ENCODE measurements at places on chromosomes 5 and 9.

DNA sequence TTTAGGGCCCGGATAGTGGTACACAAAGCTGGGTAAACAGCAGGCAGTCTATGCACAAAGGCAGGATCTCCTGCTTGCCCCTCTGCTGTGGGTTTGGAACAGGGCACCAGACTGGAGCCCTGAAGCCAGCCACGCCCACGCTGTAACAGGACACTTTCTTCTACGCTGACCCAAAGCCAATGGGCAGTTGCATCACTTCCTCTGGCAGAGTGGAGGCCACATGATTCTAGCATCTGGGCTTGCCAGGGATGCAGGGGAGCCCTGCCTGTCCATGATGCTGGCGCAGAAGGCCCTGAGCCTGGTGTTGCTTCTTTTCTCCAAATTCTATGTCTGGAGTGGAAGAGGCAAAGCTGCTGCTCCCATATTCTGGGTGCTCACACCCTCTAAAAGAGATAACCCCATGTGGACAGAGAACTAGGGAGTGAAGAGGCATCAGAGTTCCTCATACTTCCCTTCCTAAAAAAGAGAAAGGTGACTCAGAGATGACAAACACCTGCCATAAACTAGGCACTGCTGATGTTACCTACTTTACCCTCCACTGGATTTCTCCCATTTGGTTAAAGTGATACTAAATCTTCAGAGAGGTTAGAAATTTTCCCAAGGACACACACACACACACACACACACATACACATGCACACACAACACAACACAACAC is 260.3 kb upstream of the KLF4 start:
- DNase-seq: peak; percentile 36

DNA sequence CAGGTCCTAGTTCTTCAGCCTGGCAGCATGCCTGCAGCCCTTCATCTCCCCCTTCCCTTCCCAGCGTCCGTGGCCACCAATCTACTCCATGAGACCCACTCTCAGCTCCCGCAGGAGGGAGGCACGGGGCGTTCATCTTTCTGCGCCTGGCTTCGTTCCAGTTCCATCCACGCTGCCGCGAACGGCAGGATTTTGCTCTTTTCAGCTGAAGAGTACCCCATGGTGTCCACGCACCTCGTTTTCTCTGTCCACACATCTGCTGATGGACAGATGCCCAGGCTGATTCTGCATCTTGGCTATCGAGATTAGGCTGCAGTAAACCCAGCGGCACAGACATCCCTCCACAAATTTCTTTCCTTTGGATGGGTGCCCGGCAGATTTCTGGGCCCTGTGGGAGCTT is 30.5 kb upstream of the NKD2 start:
- DNase-seq: no peak

DNA sequence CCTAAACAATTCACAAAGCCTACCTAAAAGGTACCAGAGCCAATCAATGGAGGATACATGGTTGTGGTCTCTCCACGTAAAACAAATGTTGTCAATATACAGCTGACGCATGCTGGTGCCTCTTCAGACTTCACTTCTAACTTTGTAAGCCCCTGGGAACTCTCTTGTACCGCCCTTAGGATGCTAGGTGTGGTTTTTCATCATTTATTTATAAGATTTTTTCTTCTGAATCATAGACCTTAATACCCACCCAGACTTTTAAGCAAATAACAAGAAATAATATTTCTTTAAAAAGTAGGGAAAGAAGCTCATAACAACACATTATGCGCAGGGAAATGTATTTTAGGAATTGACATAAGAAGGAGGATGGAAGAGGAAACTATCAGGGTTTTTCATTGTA is 33.0 kb downstream of the SSBP2 start:
- no peak for DNase-seq

DNA sequence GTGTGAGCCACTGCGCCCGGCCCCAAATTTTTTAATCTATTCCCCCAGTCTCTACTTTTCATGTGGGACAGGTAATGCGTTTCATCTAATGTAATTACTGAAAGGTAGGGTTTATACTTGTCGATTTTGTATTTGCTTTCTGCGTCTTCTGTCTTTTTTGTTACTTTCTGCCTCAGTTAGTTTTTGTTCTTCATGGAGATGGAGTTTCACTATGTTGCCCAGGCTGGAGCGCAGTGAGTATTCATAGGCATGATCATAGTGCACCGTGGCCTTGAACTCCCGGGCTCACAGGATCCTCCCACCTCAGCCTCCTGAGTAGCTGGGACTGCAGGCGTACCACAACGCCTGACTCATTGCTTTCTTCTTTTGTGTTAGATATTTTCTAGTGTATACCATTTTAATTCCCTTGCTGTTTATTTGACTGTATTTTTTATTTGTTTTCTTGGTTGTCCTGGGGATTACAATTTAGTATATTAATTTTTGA is 23.4 kb downstream of the EHMT1 start:
- DNase-seq: no peak

GRCh38 chr5:159640446-159640845 is 275.8 kb upstream of the ADRA1B start:
- DNase-seq: no peak

DNA sequence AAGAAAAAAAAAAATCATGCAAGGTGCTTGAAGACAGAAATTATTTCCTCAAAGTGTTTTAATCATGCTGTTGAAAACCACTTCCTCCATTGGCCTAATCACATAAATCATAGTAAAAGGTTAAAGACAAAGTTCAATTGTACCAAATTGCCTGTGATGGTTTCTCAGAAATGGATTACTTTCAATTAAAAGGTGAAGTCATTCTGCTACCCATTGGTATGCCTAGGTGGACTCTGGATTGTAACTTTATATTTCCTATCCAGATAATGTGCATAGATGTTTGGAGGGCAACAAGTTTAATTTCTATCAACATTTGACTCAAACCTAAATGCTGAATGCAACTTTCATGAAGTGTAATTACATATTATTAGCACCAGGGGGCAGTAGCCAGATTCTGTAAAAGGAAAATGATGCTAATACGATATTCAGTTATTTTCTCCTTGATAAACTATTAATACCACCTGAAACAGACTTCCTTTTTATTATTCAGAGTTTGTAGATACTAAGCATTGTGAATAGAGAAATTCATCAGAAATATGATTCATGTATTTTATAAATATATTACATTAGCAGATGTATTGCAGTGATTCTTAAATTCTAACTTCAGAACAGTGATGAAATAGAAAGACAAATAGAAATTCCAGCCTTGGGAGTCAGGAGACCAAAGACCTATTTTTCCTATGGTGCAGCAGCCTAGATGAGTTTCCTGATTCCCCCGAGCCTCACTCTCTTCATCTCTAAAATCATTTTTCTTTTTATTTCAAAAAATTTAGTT is 148.2 kb downstream of the CAAP1 start:
- no peak for DNase-seq

GRCh38 chr9:78543353-78543752 is 246.4 kb downstream of the PSAT1 start:
- DNase-seq: no peak

DNA sequence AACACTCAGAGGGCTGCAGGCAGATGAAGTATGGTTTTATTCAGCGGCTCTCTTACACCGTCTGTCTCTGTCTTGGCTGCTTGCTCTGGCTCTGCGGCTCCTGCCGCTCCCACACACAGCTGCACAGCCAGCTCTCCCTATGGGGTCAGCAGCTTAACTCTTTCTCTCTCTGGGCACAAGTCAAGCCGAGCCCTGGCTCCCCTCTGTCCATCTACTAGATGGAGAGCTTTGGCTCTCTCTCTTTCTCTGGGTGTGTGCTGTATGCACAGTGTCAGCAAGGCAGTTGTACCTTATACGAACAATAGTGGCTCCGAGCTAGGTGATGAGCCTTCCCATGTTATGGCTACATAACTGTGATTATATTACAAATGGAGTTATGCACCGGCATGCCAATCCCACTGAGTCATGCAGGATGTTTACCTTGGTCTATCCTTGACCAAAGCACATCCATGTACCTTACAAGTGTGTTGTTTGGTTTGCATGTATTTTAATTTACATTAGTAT is 19.3 kb upstream of the PPP2CA start:
- no peak for DNase-seq

DNA sequence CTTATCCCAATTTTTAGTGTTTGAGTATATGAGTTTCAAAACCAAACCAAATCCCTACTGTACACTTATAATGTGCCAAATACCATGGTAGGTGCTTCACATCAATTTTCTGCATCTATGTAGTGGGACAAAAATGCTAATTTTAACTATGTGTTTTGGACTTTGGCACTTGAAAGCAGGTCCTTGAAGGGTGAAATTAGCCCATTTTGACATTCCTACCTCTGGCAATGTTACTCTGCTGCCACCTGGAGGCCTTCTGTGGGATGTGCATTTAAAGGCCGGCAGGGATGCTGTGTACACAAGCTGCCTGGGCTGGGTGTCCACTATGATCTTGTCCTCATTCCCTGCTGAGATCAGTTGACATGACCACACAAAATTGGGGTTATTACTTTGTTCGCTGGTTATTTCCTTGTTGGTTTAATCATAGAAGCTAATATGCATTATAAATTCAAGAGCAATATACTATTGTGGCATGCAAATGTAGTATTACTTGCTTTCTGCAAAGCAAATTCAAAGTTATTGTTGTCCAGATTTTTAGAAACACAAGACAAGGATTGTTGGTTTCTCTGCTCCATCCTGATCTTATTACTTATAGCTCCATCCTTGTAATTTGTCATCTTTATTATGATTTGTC is 166.8 kb downstream of the ARHGEF28 start:
- DNase-seq: peak; percentile 7

GRCh38 chr9:14238518-14238917 is 75.4 kb downstream of the NFIB start:
- DNase-seq: no peak

DNA sequence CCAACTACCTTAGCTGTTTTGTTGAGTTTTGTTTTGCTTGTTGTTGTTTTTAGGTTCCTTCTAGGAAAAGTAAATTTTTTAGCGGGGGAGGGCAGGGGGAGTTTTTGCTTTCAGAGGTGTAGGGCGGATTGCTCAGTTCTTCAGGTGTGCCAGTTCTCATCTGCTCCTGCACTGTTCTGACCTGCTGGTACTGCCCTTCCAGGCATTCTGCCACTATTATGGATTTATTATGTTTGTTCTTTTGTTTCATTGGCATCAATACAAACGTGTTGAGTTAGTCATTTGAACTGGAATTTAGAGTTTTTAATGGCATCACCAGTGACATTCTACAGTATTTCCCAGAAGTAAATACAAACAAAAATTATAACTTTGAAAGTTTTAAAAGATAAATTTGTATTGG is 26.0 kb downstream of the ERCC6L2 start:
- no peak for DNase-seq

DNA sequence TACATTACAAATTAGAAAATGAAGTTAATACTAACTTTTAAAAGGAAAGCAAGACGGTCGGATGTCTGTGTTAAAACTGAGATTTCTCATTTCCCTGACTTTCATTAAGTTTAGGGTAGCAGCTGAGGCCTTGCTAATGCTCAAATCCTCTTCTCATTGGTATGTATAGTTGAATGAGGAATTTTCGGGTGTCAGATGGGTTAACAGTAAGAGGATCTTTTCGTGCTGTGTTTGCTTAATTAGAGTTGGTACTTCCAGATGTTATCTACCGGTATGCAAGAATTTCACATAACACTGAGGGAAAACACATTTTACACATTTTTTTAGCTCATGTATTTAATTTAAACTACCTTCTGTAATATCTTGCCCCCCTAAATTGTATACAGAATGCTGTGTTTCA is 168.2 kb upstream of the CTNND2 start:
- no peak for DNase-seq

DNA sequence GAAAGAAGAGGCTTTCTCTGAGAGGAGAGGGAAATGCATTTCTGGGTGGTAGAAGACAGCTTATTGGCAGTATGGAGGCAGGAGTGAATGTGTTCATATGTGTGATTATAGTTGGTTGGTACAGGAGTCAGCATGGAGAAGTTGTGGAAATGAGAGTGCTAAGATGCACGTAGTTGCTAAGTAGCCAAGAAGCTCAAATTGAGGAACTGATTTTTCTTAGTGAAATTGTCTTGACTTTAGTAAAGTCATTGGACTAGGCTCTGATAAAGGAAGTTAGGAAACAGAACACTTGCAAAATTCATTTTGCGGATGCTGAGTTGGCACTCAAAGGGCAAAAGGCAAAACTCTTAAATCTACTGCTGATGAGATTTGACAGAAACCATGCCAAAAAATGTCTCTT is 158.9 kb upstream of the VCAN start:
- no peak for DNase-seq

- DNase-seq: no peak
Measured at GRCh38 chr9:91604451-91605179, 181.0 kb upstream of the NFIL3 start.

GRCh38 chr9:13487071-13487470 is 207.6 kb upstream of the MPDZ start:
- no peak for DNase-seq

- DNase-seq: peak; percentile 80
Measured at GRCh38 chr9:36102742-36103495, 33.6 kb upstream of the GLIPR2 start.

- DNase-seq: peak; percentile 83
Measured at GRCh38 chr9:132406554-132407122, at the start of gene TTF1. TSS of gene TTF1 (minus strand) at chr9:132406840. CDS start at chr9:132402821, 4,019 bp downstream.

GRCh38 chr9:27429917-27430316 is 94.2 kb upstream of the IFNK start:
- DNase-seq: no peak

DNA sequence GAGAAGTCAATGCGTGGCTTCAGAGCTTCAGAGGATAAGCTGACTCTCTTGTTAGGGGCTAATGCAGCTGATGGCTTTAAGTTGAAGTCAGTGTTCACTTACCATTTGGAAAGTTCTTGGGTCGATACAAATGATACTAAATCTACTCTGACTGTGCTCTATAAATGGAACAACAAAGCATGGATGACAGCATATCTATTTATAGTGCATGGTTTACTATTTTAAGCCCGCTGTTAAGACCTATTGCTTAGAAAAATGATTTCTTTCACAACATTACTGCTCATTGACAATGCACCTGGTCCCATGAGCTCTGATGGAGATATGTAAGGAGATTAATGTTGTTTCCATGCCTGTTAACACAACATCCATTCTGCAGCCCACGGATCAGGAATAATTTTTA is 435.7 kb downstream of the MAT2B start:
- no peak for DNase-seq

- no peak for DNase-seq
Measured at GRCh38 chr5:67605730-67606585, 409.4 kb upstream of the CD180 start.

- DNase-seq: no peak
Measured at GRCh38 chr5:9774472-9775079, 144.4 kb upstream of the TAS2R1 start.

DNA sequence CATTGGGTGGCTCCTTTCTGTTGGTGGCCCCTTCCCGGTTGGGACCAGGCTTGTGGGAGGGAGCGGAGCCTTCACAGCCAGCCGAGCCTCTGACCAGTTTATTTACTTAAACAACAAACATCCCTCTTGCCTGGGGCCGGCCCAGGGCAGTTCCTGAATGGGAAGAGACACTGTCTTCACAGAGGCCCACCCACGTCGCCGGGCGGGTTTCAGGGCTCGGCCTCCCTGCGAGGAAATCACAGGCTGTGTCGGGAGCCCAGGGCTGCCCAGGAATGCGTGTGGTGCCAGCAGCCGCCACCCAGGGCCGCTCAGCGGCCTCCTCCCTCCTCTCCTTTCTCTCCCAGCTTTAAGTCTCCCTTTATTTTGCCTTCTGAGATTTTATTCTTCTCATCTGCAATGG is 132.5 kb downstream of the HSD17B3 start:
- no peak for DNase-seq

Data from NCI-H1092 (cell line).